Kidney glomerular epithelial cell (primary cell): ENCODE measurements at places on chromosomes 16 and 17.

DNA sequence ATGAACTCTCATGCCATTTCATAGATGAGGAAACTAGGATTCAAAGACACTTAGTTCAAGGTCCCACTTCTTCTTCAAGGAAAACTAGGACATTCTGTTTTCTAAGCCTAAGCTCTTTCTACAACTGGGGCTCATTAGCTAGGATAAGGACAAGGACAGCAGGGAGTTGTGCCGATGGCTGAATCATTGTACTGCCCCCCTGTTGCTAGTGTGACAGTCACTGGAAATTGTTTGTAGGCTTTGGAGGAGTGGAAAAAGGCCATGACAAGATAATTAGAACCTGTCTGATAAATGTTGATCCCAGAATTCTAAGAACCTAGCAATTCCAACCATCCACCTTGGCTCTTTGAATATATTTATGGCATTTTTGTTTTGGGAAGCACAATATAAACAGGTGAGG, 445.7 kb downstream of the CDH8 start:
- DNase-seq = no peak

- no peak for DNase-seq
These were observed 1.2 kb downstream of the GRN start for GRCh38 chr17:44346064-44346844.

- DNase-seq = peak; percentile 21
These were observed 62.2 kb downstream of the UTP18 start for GRCh38 chr17:51322390-51323029.

- no peak for DNase-seq
These were observed 126.0 kb downstream of the KCNJ2 start for GRCh38 chr17:70295329-70295728.

DNA sequence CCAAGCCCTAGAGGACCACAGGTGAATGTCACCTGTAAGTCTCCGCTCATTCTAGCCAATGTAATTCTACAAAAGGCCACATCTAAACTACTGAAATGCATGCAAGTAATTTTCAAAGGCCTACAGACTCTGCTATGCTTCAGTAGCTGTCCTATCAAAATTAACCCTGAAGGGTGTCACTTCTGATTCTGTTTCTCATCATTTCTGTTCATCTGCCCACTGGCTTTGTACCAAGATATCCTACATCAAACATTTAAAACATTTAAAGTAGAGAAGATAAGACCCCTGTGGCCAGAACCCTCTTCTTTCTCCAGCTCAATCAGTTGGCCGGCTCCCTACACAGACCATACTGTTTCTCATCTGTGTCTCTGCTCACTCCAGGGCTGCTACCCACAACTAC, 21.5 kb downstream of the PHF12 start:
- no peak for DNase-seq
